ENCODE measurements at places on chromosomes 5 and 9.

- DNase-seq = no peak
These were observed 133.1 kb downstream of the HSD17B3 start for GRCh38 chr9:96168882-96169281.

- no peak for DNase-seq
These were observed 311.0 kb upstream of the DAP start for GRCh38 chr5:11072076-11072475.

DNA sequence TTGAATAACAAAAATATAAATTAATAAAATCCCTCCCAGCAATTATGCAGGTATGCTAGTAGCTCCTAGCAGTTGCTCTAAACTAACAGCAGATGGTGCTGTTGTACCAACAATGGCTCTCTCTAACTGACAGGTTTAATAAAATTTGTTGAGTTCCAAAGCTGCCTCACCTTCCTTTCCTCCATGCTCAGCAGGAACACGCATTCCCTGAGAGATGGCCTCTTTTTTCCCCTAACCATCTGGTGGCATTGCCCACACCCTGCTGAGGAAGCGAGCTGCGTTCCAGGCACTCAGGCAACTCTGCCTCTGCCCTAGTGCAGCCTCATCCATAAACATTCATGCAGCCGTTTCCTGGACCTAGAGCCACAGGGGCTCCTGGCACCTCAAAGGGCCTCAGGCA, 106.2 kb downstream of the KLHL3 start:
- peak; percentile 15 for DNase-seq

GRCh38 chr9:93096131-93096802, at the start of gene CARD19:
CARD19 (plus strand) TSS chr9:93096217; CDS start chr9:93096346, 129 bp downstream.
- peak; percentile 38 for DNase-seq

GRCh38 chr5:9499498-9499876, 46.4 kb downstream of the SEMA5A start:
- DNase-seq = no peak

- no peak for DNase-seq
These were observed 87.3 kb downstream of the NTNG2 start for GRCh38 chr9:132249123-132249522.

GRCh38 chr5:154995679-154996078, 17.9 kb upstream of the KIF4B start:
- no peak for DNase-seq

- DNase-seq = no peak
These were observed at the start of gene LCN9 for GRCh38 chr9:135662758-135663450. LCN9 (plus strand) TSS chr9:135663309; CDS start chr9:135663322, 13 bp downstream.

DNA sequence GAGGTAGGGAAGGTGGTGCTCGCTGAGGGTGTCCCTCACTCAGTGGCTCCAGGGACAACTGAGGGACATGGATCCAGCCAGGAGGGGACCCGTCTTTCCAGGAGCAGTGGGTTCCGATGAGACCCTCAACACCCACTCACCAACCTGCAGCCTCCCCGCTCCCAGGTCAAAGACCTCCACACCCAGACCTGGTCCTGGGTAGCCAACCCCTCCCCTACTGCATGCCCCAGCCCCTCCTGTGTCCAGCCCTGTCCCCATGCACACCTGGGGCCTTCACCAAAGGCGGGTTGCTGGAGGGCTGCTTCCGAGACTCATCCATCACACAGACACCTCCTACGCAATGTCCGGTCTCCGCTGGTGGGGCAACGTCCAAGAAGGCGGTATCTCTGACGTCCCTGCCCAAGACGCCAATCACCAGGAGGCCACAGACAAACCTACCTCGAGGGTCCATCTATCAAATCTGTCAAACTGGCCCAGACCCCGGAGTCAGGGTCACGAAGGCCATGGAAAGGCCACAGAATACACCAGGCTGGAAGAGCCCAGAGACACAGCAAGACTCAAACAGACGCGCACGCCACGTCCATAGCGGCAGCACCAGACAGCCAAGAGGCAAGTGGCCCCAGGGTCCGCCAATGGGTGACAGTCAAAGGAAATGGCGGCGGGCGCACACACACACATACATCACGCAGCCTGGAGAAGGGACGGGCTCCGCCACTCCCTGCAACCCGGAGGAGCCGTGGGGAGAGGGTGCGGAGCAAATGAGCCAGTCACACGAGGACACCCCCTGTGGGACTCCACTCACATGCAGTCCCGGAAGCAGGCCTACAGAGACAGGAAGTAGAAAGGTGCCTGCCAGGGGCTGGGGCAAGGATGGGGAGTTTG, 10.8 kb downstream of the NACC2 start:
- DNase-seq = no peak

- no peak for DNase-seq
These were observed 31.4 kb upstream of the SELENOP start for GRCh38 chr5:42842921-42843641.

Data from effector memory CD8-positive, alpha-beta T cell (primary cell).